Renal cortical epithelial cell (primary cell): ENCODE measurements at places on chromosomes 16 and 17. TPM values are rescaled to one million over a fixed set of nuclear protein-coding genes. Genes with fewer than 3 reads are reported as not detected.

GRCh38 chr17:80876950-80877728 lies 114.5 kb upstream of the CHMP6 start:
- DNase-seq, result no peak

DNA sequence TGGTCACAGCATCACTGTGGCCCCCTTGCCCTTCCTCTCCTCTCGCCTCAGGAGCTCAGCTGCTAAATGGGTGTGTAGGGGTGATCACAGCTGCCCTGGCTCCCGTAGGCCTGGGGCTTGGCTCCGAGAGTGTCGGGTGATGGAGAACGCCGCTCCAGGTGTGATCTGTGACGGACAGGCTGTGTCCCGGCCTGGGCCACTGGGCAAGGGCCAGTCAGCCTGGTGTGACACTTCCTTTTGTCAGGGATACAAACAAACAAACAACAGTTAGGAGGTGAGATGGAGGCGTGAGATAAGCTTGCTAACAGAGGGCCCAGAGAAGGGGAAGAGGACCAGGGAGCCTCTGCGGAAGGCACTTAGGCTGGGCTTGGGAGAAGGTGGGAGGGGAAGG lies 2.0 kb downstream of the ADGRG1 start:
- no peak for DNase-seq

GRCh38 chr17:45110676-45111611 lies 21.4 kb downstream of the PLCD3 start:
- peak; percentile 33 for DNase-seq

GRCh38 chr17:66494023-66494803 lies 191.8 kb downstream of the PRKCA start:
- peak; percentile 75 for DNase-seq

- DNase-seq, result no peak
Observed at GRCh38 chr17:49216953-49217650, 6.6 kb downstream of the ABI3 start.

DNA sequence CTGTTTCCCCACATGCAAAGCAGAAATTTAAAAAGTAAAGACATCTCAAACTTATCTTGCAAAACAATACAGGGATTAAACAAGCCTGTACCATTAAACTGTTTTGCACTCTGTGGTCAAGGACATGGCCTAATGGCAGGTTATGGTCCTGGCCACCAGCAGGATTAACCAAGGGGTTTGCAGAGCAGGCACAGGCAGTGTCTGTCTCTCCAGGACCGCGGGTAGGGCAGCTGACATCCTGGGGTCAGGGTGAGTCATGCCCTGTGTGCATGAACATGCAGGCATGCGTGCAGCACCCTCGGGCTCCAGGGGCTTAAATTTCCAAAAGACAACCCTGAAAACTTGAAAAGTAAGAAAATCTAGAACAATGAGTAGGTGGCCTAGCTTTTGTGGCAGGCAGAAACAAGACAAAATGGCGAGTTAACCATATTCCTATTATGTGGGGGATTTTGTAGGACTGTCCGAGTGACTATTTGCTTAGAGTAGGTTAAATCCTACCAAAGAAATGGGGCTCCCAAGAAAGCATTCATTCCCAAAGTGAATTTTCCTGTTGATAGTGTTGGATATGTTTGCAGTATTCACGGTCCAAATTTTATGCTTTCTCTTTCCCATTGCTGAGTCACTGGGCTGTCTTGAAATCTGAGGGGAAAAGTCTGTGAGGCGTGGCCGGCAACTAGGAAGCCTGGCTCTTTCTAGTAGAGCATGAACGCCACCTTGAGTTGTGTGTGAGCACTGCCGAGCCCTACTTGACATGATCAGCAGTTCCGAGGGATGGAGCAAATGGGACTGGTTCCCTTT lies 158.4 kb upstream of the FAM20A start:
- DNase-seq, result peak; percentile 88

ZFHX3 gene
- 4.5 and 14.2 TPM in 2 replicates for total RNA-seq
